ENCODE measurements at places on chromosomes 6 and 20.
A peak's percentile ranks its signal among the peaks of the same experiment; 100 is the strongest.

GRCh38 chr20:57007171-57007540, 259.3 kb downstream of the BMP7 start:
- H3K27ac ChIP-seq = no peak overlapping the region
- H3K36me3 ChIP-seq = no peaks in the 10 kb centered on the region
- H3K27me3 ChIP-seq = no peaks in the 10 kb centered on the region
- no peak for DNase-seq

- no peaks in the 10 kb centered on the region for H3K36me3 ChIP-seq
- H3K4me3 ChIP-seq = no peak overlapping the region
- DNase-seq = no peak
- H3K4me1 ChIP-seq = no peaks in the 10 kb centered on the region
- no peaks in the 10 kb centered on the region for H3K27me3 ChIP-seq
- H3K27ac ChIP-seq = no peak overlapping the region
Measured at GRCh38 chr20:50245498-50246366, 55.1 kb downstream of the CEBPB start.

DNA sequence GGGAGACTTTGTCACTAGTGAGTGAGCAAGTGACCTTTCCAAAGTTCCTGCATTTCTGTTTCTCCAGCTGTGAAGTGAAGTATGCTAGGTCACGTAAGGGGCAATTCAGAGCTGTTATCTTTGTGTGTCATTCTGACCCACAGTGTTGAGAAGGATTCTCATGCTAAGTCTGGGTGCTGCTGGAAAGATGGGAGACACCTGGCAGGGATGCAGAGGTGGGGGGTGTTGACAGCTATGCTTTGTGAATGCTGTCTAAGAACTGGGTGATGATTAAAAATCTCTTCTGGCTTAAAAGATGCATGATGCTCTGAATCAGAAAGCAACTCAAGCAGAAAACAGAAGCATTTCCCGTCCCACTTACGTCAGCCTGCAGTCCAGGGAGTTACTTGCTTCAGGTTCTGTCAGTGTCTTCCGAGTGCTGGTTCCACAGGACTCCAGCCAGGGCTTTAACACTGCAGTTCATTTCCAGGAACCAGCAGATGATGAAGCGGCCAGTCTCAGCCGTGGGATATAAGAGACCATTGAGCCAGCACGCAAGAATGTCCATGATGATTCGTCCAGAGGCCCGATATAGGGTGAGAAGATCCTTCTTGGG, 30.9 kb upstream of the ASXL1 start:
- H3K27me3 ChIP-seq = no peaks in the 10 kb centered on the region
- peaks cover 13% of the 10 kb centered on the region for H3K4me1 ChIP-seq
- H3K36me3 ChIP-seq = peaks cover 13% of the 10 kb centered on the region
- no peak overlapping the region for H3K27ac ChIP-seq
- DNase-seq = no peak
- H3K4me3 ChIP-seq = no peak overlapping the region

GRCh38 chr6:100267721-100268123, 197.0 kb downstream of the SIM1 start:
- no peaks in the 10 kb centered on the region for H3K27me3 ChIP-seq
- no peak overlapping the region for H3K4me3 ChIP-seq
- DNase-seq = peak; percentile 7
- no peak overlapping the region for H3K27ac ChIP-seq

- H3K4me1 ChIP-seq = no peaks in the 10 kb centered on the region
- no peak overlapping the region for H3K4me3 ChIP-seq
- no peak overlapping the region for H3K27ac ChIP-seq
- no peaks in the 10 kb centered on the region for H3K36me3 ChIP-seq
- DNase-seq = no peak
Measured at GRCh38 chr20:24661255-24661654, 191.8 kb downstream of the SYNDIG1 start.

DNA sequence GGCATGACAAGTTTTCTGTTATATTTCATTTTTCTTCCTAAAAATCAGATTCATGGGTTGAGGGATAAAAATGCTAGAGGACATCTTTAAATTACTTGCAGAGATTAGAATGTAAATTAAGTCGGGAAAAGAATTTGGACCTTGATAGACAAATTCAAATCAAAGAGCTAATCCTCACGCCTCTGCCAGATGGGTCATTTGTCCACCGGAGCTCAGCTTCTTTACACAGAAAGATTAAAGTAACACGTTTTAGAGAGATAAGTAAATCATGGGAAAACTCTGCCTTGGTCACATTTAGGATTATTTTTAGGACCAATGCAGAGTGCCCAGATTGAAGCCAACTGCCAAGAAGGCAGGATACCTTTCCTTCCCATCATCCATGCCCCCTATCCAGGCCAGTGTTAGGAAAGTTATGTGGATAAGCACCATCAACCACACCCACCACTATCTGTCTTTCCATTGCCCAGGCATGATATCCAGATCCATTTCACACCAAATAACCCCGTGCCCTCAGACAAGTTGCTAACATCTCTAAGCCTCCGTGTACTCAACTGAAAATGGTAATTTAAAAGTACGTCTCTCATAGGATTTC, 397.4 kb upstream of the PLCB4 start:
- no peaks in the 10 kb centered on the region for H3K4me1 ChIP-seq
- no peaks in the 10 kb centered on the region for H3K27me3 ChIP-seq

- no peak overlapping the region for H3K27ac ChIP-seq
- H3K4me1 ChIP-seq = no peaks in the 10 kb centered on the region
- H3K27me3 ChIP-seq = no peaks in the 10 kb centered on the region
- no peak for DNase-seq
- H3K4me3 ChIP-seq = no peak overlapping the region
- no peaks in the 10 kb centered on the region for H3K36me3 ChIP-seq
Measured at GRCh38 chr6:66184091-66184490, 477.1 kb upstream of the EYS start.

DNA sequence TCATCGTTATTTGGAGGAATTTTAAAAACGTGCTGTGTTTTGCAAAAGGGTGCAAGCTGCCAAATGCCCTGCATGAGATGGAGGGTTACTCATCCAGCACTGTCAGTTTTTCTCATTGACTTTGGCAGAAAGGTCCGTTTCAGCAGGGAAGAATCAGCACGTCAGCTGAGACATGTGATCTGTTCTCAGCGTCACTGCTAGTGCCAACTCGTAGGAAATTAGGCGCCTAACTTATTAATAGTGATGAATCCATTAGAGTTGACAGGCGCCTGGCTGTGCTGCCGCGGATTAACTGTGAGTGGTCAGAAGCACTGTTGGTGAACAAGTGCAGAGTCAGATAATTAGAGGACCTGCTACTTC, 175.5 kb upstream of the FOXQ1 start:
- H3K4me1 ChIP-seq = peaks cover 2% of the 10 kb centered on the region
- no peak overlapping the region for H3K4me3 ChIP-seq
- no peaks in the 10 kb centered on the region for H3K36me3 ChIP-seq

GRCh38 chr6:100456141-100456907, 8.4 kb downstream of the SIM1 start:
- H3K27ac ChIP-seq = peak overlapping the region; percentile 83
- H3K36me3 ChIP-seq = no peaks in the 10 kb centered on the region
- peaks cover 66% of the 10 kb centered on the region for H3K27me3 ChIP-seq
- H3K4me1 ChIP-seq = no peaks in the 10 kb centered on the region
- H3K4me3 ChIP-seq = peak overlapping the region; percentile 57

DNA sequence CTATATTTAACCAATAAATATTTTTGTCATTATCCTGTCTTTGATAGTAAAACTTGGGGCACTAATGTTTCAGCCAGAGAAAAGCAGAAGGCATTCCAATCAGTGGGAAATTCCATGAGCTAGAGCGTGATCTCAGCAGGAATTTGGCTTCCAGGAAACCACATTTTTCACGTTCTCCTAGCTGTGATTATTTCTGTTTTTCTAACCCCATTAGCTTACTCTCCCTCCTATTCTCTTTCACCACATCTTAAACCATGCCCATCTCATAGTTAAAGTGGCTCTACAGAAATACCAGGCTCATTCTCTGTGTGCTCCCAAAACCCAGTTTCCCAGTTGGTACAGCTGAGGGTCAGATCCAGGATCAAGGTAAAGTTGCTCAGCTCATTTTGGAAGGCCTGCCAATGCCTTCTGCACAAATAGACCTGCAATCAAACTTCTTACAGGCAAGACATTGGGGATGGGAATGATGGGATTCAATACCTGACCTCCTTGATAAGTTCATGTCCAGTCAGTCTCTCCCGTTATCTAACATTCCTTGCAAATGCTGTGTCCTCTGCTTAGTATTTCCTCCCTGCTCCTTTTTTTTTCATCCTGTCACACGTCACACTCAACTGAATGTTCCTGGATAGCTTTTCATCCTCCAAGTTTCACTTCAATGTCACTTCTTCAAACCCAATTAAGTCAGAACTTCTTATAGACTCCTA, 33.1 kb upstream of the TMEM30A start:
- H3K4me3 ChIP-seq = no peak overlapping the region
- no peaks in the 10 kb centered on the region for H3K4me1 ChIP-seq
- no peak overlapping the region for H3K27ac ChIP-seq
- no peak for DNase-seq
- H3K36me3 ChIP-seq = no peaks in the 10 kb centered on the region

DNA sequence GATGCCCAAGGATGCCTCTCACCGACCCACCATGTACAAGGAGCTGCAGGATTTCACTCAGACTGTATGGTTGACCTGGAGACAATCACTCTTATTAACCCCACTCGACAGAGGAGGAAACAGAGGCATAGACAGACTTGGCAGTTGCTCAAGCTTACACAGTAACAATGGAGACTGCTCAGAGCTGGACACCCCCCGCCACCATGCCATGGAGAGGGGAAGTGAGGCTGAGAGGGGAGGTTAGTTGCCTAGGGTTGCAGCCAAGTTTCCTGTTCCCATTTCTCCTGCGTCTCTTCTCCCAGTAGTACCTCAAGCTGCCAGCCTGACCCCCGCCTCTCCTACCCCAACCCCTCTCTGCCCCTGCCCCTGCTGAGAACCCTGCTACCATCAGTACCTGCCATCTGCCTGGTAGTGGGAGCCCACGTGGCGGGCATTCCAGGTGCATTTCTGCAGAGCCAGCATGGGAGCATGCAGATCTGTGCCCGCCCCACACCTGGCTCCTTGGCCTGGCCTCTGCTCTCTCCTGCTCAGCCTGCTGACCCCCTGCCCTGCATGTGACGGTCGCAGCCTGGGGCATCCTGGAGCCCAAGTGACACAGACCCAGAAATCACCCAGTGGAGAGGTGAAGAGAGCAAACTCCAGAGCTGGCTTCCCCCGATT, 157.7 kb downstream of the PREX1 start:
- H3K27ac ChIP-seq = no peak overlapping the region
- no peak overlapping the region for H3K4me3 ChIP-seq
- no peaks in the 10 kb centered on the region for H3K27me3 ChIP-seq
- no peaks in the 10 kb centered on the region for H3K36me3 ChIP-seq
- H3K4me1 ChIP-seq = peaks cover 11% of the 10 kb centered on the region
- DNase-seq = no peak

GRCh38 chr20:57684808-57685140, 25.0 kb downstream of the PMEPA1 start:
- H3K27me3 ChIP-seq = no peaks in the 10 kb centered on the region
- no peak overlapping the region for H3K27ac ChIP-seq
- peaks cover 3% of the 10 kb centered on the region for H3K4me1 ChIP-seq
- no peak for DNase-seq

Data from kidney (tissue), 22 donors.